ENCODE measurements at places on chromosomes 11 and 22.
A peak's percentile ranks its signal among the peaks of the same experiment; 100 is the strongest.

DNA sequence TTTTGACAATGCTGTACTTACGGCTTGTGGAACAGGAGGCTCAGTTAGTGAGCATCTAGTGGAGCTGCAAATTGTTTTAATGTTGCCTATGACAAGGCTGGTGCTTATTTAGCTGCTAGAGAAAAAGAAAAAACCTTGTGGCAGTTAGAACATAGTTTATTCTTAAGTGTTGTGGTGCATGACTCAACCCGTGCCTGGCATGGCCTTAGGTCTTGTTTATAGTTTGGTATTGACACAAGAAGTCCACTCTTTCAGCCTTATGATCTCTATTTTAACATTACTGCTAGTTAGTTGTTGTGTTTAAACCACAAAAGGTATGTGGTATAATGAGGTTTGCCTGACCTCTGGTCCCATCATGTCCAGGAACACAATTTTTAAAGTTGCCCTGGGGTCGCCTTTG is 744.6 kb downstream of the FAM181B start:
- DNase-seq, result no peak

- DNase-seq, result no peak
Measured at GRCh38 chr11:26779074-26779865, 57.4 kb upstream of the SLC5A12 start.

GRCh38 chr11:9001736-9002135 is 2.1 kb downstream of the NRIP3 start:
- peak; percentile 25 for DNase-seq

DNA sequence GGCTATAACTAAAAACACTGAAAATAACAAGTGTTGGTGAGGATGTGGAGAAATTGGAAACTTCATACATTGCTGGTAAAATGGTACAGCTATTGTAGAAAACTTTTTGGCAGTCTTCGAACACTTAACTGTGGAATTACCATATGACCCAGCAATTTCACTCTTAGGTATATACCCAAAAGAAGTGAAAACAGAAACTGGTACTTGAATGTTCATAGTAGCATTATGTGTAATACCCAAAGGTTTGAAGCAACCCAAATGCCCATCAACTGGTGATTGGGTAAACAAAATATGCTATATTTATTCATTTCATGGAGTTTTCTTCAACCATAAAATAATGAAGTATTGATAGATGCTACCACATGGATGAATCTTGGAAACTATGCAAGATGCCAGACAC is 40.8 kb upstream of the FTH1 start:
- no peak for DNase-seq

- no peak for DNase-seq
Measured at GRCh38 chr22:43848366-43849171, 13.7 kb downstream of the SULT4A1 start.

GRCh38 chr22:19139001-19139356 is 5.5 kb downstream of the ESS2 start:
- no peak for DNase-seq

DNA sequence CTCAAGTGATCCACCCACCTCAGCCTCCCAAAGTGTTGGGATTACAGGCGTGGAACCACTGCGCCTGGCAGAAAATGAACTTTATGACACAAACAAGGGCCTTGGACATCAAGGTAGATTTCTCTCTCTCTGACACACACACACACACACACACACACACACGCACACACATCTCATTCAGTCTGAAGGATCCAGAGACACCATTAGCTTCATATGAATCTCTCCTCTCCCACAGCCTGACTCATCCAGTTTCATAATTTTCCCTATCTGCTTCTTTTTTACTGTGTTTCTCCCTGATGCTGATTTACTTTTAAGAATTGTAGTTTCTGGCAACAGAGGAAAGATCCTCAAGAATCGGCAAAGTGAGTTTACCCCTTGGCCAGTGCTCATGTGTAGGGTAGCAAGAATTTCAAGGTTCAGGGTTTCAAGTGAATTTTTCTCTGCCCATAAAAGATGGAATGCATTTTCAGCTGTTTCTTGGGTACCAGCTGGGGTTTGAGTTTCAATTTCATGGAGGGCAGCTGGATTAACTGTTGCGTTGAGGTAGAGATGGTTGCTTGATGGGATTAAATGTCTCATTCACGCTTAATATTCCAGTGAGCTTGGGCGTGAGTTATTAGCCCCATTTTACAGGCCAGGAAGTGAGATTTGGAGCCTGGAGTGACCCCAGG is 3.5 kb downstream of the MYO18B start:
- peak; percentile 20 for DNase-seq

DNA sequence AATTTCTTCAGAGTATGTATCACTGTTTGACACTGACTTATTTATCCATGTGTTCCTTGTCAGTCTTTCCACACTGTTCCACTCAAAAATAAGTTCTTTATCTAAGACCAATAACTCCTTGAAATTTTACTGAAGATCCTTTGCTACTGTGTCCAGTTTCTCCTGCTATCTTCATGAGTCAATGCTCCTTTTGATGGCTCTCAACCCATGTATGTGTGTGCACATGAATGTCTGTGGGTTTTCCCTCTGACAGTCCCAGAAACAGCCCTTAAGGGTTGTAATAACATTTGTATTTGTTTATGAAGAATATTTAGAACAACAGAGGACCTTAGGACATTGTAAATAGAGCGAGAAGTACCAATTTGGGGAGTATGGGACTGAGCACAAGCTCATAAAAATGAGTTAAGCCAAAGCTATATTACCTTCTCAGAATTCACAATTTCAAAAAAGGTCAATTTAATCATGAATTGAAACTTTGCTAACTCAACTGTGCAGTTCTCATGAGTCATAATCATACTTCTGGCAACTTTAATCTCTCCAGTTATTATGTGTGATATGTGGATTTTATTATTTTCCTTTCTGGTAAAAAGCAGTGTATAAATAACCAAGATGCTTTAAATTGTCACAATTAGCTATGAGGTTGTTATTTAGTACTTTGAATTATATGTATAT is 533.6 kb downstream of the CNTN5 start:
- no peak for DNase-seq

DNA sequence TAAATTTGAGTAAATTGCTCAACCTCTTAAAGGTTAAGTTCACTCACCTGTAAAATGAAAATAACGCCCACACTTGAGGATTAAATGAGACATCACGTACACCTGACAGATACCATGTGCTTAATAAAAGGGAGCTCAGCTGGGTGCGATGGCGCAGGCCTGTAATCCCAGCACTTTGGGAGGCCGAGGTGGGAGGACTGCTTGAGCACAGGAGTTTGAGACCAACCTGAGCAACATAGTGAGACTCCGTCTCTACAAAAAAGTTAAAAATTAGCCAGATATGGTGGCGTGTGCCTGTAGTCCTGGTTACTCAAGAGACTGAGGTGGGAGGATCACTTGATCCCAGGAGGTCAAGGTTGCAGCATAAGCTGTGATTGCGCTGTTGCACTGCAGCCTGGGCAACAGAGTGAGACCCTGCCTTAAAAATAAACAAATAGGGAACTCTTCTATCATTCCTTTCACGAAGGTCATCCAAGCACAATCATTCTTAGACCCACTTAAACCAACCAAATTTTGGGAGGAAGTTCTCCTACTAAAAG is 134.1 kb downstream of the BBOX1 start:
- DNase-seq, result no peak

DNA sequence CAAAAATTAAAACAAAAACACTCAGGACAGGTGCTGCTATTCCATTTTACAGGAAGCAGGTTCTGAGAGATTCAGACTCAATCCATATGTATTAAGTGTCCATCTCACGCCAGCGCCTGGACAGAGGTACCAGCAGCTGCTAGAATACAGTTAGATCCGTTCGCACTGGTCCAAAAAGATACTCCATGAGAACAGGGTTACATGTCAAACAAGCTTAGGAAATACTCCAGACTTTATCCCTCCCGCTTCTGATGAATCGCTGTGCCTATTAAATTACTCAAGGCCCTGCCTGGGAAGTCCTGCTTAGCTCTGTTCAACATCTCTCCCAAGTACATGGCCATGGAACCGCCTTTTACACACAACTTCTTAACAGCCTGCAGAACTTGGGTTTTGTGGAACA is 50.2 kb upstream of the SLC35C1 start:
- no peak for DNase-seq

DNA sequence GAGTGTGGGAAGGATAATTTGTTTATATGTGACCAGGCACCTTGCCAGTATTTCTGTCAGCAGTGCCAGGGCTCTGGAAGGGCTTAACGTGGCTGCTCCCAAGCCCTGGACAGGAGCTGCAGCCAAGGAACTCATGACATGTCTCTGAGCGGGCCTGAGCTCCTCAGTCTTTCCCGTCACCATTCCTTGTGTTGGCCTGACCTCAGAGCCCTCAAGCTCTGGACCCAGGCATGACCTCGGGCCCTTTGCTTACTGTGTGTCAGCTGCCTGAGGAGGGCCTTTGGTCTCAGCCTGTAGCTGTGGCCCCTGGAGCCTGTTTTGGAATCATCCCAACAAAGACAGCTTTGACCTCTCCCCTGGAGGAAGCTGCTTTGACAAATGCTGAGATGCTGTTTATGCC is 264.1 kb upstream of the PLET1 start:
- DNase-seq, result no peak

DNA sequence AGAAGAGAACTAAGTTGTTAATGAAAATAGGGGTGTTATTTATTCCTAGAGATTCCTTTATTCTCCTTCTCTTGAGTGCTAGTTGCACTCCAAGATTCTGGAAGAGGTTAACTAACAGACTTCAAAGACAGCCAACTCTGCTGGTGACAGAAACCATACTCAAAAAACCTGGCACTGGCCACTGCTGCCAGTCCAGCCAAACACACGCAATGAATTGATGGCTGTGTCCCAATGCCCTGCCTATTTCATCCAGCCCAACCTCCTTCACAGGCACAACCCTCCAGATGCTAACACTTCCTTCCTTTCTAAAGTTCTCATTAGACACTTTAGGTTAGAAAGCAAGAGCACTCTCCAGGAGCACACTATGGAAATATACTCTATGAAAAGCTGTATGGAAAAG is 150.8 kb upstream of the C11orf58 start:
- no peak for DNase-seq

DNA sequence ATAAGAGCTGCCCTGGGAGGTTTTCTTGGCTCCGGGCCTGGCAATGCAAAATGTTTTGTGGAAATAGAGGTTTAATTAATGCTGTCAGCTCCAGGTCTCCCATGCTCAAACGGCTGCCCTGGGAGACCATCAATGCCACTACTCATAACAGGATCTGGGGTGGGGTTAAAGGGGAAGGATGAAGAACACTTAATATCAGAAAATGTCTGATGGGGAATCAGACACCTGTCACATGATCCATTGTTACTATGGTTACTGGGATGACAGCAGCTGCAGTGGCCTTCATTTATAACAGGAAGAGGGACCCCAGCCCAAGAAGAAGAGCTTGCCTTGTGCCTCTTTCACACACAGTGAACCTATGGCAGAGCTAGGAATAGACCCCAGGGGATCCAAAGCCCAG is 2.2 kb upstream of the SYT13 start:
- no peak for DNase-seq

- DNase-seq, result no peak
Measured at GRCh38 chr11:72570893-72571661, 103.1 kb downstream of the PDE2A start.

DNA sequence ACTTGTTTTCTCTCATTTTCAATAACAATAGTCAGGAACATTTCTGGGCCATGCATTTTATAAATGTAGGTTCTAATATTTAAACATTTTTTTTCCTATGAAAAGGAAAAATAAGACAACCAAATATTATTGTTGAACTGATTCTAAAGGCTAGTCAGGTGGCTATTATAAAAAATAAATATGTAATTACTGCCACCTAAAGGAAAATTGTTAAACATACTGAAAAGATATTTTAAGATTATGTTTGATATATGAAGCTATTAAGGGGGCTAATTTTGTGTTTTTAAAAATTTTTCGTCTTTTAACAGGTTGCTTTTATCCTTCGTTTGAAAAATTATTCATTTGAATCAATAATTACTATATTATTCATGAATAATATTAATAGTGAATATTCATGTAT is 62.2 kb upstream of the FDX1 start:
- DNase-seq, result no peak

DNA sequence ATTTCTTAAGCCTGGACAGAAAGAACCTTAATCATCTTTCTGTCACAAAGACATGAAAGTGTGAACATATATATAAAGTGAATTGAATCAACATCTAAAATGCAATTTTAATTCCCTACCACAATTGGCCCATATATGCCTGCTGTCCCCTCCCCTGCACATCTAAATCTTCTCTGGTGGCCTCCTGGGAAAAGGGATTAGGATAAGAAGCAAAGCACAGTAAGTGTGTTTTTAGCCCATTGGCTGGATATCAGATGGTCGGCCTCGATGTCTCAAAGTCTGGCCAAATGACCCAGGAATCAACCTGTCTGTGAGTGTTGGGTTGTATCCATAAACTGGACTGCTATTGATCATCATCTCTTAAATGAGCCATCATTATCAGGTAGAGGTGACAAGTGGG is 5.8 kb downstream of the MMP3 start:
- DNase-seq, result no peak

DNA sequence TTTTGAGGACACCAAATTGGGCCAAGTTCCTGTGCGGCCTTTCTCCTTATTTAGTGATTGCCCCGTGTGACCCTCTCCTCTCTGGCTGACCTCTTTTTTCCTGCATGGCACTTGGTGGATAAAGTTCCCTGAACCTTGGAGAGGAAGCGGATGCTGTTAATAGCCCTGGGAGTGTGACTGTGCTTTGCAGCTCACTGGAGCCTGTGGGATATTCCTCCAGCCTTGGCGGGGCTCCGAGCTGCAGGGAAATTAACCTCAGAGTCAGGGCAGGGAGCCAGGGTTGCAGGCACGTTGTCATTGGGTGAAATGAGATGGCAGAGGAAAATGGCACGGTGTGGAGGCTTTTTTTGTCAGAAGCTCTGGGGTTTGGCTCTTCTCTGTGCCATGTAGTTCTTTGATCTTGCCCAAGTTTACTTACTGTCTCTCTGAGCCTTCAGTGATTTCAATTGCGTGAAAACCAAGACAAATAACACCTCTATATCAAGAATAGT is 965 bp downstream of the OR9Q1 start:
- no peak for DNase-seq

DNA sequence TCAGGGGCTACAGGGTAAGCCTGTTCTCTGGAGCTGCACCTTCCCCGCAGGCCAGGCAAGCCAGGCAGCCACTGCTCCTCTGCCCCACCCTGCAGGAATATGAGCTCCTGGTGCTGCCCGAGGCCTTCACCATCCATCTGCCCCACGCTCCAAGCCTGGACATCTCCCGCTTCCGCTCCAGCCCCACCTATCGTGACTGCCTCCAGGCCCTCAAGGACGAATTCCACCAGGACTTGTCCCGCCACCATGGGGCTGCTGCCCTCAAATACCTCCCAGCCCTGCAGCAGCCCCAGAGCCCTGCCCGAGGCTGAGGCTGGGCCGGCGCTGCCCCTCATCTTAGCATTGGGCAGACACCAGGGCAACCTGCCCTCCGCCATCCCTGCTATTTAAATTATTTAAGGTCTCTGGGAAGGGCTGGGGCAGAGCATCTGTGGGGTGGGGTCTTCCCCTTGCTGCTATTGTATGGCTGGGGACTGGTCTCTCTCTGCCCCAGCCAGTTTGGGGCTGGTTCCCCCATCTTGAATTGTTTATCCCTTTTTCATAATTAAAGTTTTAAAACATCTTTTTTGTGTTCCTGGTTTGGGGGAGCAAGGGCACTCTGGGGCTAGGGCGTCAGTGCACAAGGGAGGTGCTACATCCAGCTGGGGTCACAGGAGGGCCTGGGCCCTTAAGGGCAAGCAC is 6.2 kb downstream of the LARGE2 start:
- no peak for DNase-seq

GRCh38 chr22:46744581-46744980 is 6.5 kb upstream of the CERK start:
- DNase-seq, result no peak

Data from activated naive CD8-positive, alpha-beta T cell treated with anti-CD3 and anti-CD28 coated beads for 36 hours (primary cell).